ENCODE measurements at places on chromosomes 2 and 18.

- no peak for DNase-seq
Observed at GRCh38 chr2:105950521-105951383, 206.0 kb downstream of the NCK2 start.

GRCh38 chr2:132815516-132815915 is 145.5 kb upstream of the LYPD1 start:
- no peak for DNase-seq

- DNase-seq: no peak
Observed at GRCh38 chr18:56445422-56445821, 193.0 kb downstream of the TXNL1 start.

DNA sequence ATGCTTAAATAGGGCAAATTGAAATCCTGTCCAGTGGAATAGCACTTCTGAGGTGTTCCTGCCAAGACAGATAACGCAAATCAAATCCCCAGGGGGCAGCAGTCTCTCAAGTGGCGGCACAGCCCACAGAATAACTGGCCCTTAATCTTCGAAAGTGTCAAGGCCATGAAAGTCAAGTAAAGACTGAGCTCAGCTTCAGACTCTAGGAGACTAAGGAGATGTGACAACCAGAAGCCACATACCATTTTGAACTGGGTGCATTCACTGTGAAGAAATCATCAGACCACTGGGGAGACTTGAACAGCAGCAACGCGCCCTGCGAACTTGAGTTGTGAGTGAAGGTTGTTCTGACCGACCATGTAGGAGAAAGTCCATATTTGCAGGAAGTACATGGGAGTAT is 66.0 kb upstream of the ASAP2 start:
- no peak for DNase-seq

GRCh38 chr18:79382681-79383387 is 12.9 kb upstream of the NFATC1 start:
- no peak for DNase-seq

DNA sequence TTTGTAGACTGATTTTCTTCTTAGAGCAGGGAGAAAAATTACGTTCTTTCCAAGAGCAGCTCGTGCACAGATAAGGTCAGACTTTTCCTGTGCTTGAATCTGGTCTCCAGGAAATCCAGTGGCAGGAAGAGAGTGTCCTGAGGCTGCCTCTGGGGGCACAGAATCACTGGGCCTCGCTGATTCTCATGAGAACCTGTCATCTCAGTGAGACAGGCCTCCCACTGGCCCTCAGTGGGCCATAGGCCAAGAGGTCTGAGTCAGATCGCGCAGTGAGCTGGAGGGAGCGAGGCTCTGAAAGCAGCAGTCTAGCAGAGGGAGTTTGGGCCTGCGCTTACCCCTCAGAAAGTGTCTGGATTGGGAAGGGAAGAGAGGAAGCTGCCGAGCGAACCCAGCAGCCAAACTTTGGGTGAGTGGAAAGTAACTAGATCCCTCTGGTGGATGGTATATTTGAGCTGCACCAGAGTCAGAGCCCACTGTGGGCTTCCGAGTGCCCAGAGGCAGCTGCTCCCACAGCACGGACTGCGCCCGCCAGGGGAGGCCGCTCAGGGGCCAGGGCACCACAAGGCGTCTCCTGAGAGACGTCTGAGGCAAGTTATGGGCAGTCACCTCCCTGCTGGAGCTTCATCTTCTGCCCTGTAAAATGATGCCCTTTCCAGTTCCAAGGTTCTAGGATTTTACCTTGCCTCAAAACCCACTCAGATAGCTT is 8.2 kb downstream of the GDF7 start:
- no peak for DNase-seq

DNA sequence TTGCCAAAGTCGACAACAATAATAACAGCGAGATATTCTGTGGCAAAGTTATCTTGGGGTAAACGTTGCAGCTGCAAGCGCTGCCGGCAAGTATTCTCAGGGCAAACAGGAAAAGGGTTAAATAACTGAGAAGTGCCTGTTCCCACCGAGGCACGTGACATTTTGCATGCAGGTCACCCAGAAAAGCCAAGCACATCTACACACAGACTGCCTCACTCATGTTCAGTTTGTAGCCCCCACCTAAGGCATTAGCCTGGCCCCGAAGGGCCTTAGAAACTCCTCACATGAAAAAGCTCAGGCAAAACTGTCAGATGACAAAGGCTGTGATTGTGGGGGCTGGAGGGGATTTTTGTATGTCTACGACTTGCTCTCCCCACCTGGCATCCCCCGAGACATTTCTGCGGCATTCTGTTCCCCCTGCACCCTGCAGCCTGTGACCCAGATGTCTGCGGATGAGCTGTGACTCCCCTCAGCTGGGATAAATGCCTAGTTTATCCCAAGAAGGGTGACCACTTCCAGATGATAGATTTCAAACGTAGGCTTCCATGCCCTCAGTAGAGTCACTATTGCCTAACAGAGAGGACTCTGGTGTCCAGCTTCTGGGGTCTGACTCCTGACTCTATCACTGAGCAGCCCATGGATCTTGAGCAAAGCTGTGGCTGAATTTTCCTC is 215.2 kb upstream of the SIX2 start:
- DNase-seq: no peak

DNA sequence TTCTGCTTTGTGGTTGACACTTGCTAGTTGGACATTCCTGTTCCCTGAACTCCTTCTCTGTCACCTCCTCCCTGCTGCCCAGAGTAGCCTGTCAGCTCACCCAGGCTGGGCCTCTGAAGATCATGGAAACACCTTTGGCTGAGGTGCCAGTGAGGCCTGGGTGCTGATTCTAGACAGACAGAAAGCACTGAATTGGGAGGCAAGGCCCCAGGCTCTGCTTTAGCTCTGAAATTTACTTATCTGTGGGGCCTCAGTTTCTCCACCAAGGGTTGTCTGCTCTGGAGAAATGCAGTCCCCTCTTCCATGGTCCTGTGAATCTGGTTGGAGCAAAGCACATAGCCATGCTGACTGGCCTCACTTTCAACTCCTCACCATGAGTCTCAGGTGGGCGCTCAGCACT is 104.6 kb upstream of the SIX3 start:
- DNase-seq: no peak

DNA sequence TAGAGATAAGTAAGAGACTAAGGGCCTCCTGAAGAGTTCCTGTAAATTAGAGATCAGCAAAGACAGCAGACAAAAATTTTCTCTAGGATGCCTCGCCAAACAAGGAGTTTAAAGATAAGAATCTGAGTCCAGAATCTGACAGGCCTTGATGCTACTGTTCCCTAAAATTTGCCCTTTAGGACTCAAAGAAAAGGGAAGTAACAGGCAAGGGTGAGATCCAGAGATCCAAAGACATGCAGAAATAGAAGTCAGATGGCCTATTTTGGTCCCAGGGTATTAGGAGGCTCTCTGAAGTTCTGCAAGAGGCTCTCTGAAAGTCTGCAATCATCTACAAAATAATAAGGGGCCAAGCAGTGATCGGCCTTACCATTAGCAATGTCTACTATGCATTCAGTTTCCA is 33.0 kb downstream of the GALNT5 start:
- no peak for DNase-seq

GRCh38 chr2:99485411-99485810 is 4.4 kb downstream of the REV1 start:
- DNase-seq: no peak

DNA sequence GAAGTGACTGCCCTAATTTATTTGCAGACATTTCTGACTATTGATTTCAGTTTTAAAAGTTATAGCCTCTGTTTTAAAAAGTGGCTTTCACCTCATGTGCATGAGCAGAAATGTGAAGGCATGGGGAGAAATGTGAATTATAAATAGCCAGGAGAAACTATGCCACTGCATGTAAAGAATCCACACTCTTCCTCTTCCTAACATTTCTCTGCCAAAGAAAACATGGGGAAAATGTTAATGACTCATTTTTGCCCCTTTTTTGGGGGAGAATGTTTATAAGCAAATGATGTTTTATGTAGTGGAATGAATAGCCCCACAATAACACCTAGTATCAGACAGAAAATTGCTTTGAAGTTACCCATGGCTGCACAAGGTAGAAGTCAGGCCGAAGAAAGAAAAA is 249.0 kb upstream of the TANK start:
- DNase-seq: no peak

- no peak for DNase-seq
Observed at GRCh38 chr18:9707381-9708056, 582 bp upstream of the RAB31 start.

GRCh38 chr2:215431290-215431689 is 4.6 kb downstream of the FN1 start:
- no peak for DNase-seq

GRCh38 chr2:236969767-236970655 is 115.7 kb upstream of the COPS8 start:
- no peak for DNase-seq

DNA sequence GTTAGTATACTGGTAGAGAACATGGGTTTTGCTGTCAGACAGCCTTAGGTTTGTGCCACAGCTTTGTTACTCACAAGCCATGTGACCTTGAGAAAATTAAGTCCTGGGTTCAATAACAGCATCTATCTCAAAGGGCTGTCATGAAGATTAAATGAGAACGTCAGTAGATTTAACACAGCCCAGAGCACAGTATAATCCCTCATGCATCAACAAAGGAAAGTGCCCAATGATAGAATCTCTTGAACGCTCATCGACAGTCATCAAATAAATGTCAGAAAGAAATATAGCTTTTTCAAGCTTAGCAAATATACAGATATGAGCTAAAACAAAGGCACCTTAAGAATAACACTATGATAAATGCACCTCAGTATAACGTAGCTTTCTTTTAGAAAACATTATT is 22.3 kb downstream of the CUL3 start:
- DNase-seq: no peak

- DNase-seq: no peak
Observed at GRCh38 chr2:234001380-234002160, 48.9 kb upstream of the SPP2 start.

DNA sequence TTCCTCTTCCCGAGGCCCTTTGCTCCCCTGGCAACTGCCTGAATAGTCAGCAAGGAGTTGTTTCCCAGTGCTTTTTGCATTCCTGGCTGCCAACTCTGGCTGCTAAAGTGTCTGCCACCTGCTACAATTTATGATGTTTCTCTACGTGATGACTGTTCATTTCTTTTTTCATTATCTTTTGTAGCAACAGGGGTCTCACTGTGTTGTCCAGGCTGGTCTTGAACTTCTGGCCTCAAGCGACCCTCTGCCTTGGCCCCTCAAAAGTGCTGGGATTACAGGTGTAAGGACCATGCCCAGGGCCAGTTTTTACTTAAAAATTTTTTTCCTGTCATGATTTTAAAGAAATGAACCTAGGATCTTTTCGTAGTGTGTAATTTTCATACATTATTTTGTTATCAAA is 11.3 kb downstream of the EHBP1 start:
- no peak for DNase-seq

DNA sequence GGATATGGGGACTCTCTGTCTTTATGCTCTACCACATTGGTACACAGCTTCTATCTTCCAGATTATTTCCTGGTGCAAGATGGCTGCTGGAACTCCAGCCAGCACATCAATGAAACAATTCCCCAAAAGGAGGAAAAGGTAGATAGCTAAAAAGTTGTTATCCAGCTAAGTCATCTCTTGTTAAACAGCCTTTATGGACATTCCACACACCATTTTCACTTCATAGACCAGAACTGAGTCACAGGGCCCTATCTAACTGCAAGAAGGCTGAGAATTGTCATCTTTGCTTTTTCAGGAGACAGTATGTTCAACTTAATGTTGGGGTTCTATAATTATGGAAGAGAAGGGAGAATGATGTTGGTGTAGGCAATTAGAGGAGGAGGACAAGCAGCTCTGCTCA is 133.3 kb upstream of the NOSTRIN start:
- DNase-seq: no peak

- DNase-seq: no peak
Observed at GRCh38 chr18:21264651-21265050, 22.6 kb downstream of the GREB1L start.

GRCh38 chr18:2312440-2312839 is 258.9 kb downstream of the METTL4 start:
- no peak for DNase-seq

DNA sequence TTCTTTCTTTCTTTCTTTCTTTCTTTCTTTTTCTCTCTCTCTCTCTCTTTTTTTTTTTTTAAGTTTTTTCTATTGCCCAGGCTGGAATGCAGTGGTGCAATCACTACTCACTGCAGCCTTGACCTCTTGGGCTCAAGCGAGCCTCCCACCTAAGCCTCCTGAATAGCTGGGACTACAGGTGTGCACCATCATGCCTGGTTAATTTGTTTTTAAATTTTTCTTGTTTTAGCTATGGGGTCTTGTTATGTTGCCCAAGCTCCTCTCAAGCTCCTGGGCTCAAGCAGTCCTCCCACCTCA is 19.4 kb upstream of the CCDC88A start:
- no peak for DNase-seq

DNA sequence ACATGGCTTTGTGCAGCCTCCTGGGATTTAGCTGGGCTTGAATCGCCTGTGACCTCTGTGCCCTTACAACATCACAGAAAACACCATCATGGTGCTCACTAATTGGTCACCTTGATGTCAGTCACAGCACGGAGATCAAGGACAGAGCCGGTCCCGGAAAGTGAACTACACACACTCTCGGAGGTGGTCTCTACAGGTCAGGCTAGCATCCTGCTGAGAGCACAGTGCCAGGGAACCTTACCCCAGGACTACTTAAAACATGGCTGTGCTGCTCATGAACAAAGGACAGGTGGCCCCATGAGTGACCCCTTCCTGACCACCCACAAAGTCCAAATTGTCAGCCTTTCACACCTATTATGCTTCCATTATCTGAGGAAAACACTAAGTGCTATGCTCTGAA is 1782.1 kb upstream of the CELF4 start:
- DNase-seq: no peak

DNA sequence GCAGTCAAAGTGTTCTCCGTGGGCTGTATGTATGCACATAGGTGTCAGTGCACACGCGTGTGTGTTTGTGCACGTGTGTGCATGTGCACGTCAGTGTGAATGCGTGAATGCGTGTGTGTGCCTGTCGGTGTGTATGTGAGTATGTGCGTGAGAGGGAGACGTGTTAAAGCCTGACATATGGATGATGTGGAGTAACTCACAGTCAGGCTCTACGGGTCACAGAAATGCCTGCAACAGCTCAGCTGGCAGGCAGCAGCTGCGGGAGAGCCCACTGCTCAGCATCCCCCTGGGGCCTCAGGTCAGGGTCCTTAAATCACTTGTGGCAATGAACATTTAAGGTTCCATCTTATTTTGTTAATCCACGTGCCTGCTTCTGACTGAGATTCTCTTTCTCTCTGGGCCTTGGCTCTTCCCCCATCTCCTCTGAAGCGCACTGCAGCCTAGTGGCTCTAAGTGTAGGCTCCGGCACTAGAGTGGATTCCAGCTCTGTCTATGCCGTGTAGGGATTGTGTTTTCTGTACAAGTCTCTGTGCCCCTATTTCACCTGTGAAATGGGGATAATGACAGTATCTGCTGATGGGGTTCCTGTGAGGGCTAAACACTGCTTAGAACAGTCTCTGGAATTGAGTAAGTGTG is 63.0 kb downstream of the DYSF start:
- DNase-seq: no peak

DNA sequence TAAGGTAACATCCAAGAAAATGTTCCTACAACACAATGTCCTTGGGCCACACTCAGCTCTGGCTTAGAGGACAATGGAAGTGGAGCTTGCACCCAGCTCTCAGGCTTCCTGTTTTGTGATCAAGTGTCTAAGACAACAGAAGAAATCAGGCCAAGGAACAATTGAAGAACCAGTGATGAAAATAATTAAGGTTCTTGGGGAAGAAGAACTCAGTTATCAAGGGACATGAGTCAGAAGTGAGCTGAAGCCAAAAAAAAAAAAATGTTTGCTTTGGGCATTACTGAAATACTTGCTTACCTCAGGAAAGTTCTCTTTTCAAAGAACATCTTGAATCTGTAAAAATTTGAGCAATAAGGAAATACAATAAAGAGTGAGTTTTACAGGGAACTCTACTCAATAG is 299.0 kb downstream of the FBXO15 start:
- no peak for DNase-seq

All from NCI-H1105 (cell line).